ENCODE measurements at places on chromosomes 11 and 22. TPM values are rescaled to one million over a fixed set of nuclear protein-coding genes. Genes with fewer than 3 reads are reported as not detected.

GUCY1A2 gene
- under 0.01 TPM for total RNA-seq

BIRC3 gene
- total RNA-seq, result 1.5 TPM

STK33 gene
- total RNA-seq, result 2.4 TPM

SLC22A6 gene
- total RNA-seq, result not detected

CDC45 gene
- 28.6 TPM for total RNA-seq

GLYATL1 gene
- not detected for total RNA-seq

PHRF1 gene
- 26.3 TPM for total RNA-seq

MPEG1 gene
- total RNA-seq, result not detected

SYT12 gene
- 9.0 TPM for total RNA-seq

TAF10 gene
- 66.9 TPM for total RNA-seq

CD3D gene
- not detected for total RNA-seq
